ENCODE measurements at places on chromosomes 1 and 21.
A peak's percentile ranks its signal among the peaks of the same experiment; 100 is the strongest.

GRCh38 chr1:205672970-205673369 lies 7.3 kb downstream of the SLC45A3 start:
- DNase-seq: no peak

GRCh38 chr21:35381743-35382310 lies 332.7 kb upstream of the RUNX1 start:
- no peak for DNase-seq

GRCh38 chr1:77282866-77283539 lies 1.2 kb downstream of the AK5 start:
- peak; percentile 24 for DNase-seq

DNA sequence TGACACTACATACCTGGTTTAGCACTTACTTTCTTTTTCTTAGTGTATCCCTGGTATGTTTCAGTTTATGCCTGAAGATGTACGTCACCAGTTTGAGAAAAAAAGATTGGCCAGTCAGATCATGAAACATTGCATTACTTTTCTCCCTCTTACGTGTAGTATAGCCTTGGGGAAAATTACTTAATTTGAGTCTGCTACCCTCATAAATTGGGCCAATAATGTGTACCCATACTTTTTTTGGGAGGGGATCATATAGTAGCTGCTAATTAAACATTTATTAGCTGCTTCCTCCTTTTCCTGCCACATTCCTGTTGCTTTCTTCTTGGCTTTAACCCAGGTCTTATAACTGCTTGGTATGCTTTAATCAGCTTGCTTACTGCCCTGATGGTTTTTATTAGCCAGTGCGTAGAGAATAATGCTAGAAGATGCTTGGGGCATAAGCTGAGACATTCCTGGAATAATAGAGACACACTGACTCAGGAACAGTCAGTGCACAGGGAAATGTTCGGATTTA lies 32.1 kb downstream of the RABGAP1L start:
- no peak for DNase-seq

- DNase-seq: no peak
These were observed 71.5 kb downstream of the MAP10 start for GRCh38 chr1:232876506-232877364.

GRCh38 chr1:96825231-96825630 lies 103.6 kb downstream of the PTBP2 start:
- no peak for DNase-seq

DNA sequence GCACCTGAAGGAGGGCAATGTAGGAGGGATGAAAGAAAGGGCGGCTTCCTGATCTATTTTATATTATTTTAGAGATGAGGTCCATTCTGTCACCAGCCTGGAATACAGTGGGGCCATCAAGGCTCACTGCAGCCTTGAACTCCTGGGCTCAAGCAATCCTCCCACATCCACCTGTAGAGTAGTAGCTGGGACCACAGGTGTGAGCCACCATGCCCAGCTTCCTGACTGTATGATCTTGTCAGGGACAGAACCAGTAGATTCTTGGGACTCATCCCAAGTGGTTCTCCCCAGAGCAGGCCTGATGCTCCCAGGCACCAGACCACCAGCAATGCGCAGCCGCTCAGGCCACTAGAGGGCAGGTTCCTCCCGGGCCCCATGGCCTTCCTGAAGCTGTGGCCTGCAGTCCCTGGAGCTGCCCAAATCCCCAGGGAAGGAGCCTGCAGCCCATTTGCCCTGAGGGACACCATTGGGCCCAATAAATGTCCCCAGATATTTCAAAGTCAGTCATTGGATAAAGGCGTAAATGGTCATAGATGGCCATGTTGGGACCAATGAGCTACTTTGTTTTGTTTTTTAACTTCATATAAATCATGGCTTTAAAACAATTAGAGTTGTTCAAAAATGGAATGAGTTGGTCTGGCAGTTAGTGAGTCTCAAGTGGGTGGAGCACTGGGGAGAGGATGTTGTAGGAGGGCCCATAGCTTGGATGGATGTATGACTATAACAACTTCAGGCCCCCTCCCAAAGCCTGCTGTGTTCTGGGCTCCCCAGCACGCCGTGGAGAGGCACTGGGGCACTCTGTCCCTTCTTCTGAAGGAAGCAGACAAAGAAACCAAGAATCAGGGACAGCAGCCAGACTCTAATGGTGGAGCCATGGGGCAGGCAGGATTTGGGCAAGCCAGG lies 44.7 kb upstream of the GOLT1A start:
- DNase-seq: peak; percentile 64

GRCh38 chr1:17837233-17838030 lies 82.3 kb downstream of the ACTL8 start:
- no peak for DNase-seq

DNA sequence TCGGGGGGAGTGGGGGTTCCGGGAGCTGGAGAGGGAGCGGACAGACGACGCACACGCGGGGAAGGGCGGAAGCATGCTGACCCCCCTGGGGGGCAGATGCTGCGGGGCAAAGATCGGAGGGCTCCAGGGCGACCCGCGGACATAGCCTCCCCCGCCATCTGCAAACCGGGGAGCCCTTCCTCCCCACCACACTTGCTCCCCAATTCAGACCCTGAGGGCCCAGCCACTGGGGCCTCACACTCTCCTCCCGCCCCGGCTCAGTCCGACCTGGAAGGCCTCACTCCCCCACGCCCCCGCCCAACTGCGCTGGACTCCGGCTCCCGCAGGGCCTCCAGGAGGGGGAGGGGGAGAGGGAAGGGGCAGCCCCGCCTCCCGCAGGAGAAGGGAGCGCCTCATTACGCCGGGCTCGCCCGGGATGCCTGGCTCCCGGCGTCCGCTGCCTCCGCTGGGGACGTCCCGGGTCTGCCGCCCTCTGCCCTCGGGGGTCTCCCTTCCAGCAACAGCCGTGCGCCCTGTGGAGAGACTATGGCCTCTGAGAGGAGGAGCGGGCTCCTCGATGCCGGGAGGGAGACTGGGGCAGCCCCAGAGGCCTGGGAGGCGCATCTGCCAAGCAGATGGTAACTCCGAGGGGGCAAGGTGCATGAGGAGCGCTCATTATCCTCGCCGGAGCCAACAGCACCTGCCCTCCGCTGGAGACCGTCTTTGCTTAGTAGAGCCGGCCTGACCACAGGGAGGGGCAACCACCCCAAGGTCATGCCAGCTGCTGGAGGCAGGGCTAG lies 636 bp upstream of the CAMK2N1 start:
- no peak for DNase-seq

DNA sequence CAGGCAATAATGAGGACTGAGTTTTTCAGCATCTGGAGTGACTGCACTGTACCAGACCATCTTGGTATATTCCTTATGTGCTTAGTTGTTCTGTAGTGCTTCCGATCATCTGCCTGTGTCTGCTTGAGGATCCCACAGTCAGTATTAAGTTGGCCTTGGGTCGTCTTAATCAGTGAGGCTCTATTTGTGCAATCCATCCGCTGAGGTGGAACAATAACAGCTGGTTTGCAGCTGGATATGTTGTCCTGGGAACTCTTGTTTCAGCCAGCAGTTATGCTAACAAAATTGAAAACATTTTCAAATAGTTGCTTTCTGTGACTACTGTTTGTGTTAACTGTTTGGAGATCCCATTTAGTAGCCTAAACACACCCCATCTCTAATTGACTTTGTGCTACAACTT lies 73.7 kb downstream of the LAMC1 start:
- no peak for DNase-seq

DNA sequence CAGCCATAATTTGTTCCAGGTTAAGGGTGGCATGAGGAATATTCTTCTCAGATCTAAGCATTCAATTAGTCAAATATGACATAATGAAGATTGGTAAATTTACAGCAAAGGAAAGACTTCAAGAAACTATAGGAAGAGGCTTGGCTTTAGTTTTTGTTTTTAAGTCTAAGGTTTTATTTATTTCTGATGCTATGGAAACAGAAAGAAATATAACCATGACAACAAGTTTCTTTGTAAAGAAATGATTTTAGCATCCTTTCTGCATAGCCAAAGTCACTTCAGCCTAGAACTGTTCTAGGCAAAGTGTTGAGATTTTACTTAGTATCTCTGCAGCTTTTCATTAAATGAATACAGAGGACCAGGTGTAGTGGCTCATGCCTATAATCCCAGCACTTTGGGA lies 27.7 kb downstream of the PEA15 start:
- DNase-seq: no peak

DNA sequence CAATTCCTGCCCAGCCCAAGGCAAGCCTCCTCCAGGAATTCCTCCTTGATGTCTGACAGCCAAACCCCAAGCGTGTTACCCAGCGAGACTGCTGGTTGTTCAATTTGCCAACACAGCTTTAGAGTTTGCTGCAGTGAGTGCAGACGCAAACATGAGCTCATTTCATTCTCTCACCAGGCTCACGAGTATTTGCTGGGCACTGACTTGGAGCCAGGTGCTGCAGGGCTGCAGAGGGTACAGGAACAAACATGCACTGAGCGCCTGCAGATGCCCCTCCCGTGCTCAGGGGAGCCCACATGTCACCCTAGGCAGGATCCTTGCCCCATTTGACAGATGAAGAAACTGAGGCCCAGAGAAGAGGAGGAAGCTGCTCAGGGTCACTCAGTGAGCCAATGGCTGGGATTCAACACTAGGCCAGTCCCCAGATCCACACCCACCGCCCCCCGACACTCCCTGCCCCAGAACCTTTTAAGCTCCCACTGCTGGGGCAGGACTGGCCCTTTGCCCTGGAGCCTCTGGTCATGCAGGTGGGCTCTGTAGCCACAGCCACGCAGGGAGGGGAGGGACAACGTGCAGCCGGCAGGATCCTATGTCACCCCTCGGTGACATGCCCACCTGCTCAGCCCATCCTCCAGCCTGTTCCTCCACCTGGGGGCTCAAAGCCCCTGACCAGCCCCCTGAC lies 363.7 kb downstream of the MATN1 start:
- no peak for DNase-seq

DNA sequence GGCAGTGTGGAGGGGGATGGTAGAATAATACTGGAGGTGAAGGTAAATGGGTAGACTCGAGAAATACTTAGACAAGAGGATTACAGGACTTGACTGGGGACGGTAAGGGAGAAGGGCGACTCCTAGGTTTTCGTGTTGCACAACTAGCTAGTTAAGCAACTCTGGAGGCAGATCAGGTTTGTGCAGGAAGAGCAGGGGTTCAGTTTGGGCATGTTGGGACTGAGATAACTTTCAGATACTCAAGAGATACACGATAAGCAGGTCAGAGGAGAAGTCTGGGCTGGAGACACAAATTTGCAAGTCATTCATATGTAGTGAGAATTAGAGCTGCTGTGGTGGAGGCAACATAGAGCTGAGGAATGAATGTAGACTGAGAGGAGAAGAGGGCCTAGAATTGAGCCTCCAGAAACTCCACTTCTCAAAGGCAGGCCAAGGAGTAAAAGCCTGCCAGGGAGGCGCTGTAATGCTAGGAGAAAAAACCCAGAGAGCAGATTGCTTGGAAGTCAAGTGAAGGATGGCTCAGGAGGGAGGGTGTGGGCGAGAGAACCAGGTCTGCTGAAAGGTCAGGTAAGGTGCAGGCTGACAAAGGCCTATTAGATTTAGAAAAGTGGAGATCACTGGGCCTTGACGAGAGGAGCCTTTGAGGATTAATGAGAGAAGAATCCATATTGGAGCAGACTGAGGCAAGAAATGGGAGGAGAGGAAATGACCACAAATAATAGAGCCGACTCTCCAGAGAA lies 20.8 kb downstream of the MAB21L3 start:
- DNase-seq: no peak

- DNase-seq: no peak
These were observed 1.5 kb downstream of the MLLT11 start for GRCh38 chr1:151061704-151062103.

GRCh38 chr1:16187748-16188401 lies 24.6 kb downstream of the ARHGEF19 start:
- peak; percentile 77 for DNase-seq

DNA sequence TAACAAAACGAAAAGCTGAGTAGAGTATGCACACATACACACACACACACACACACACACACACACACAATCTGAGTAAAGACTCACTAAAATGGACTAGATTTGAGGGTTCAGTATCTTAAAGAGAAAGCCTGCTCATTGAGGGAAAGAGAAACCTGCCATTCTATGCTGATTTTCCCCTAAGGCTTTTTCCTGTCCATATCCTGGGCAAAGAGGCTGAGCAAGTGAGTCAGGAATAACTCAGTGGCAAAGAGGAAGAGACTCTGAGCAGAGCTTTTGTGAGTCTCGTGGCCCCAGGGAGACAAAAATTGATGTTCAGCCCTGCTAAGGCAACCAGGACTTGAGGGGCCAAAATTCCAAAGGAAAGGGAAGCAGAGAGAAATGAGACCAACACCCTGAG lies 37.3 kb upstream of the RUNX1 start:
- DNase-seq: peak; percentile 24

DNA sequence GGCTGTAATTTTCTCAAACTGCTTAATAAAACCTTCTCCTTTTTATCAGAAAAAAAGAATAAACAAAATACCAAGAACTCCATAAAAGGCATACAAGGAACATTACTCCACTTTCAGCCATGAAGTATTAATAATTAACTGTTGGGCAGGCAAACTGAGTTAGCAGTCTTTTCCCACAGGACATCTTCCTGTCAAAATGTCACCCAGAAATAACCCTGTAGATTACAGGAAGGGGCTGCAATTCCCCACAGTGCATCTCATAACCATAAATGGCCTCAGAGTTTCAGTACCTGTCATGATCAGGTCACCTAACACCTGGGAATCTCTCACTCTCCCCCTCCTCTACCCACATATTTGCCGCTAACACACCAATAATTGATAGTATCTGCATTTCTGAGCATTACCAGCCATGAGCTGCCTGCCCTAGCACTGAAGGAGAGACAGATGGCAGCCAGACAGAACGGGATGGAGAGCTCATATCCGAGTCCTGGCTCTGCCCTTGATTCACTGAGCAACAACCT lies 475.0 kb downstream of the SMYD3 start:
- no peak for DNase-seq

GRCh38 chr1:246613096-246613758 lies 47.0 kb downstream of the CNST start:
- DNase-seq: no peak

DNA sequence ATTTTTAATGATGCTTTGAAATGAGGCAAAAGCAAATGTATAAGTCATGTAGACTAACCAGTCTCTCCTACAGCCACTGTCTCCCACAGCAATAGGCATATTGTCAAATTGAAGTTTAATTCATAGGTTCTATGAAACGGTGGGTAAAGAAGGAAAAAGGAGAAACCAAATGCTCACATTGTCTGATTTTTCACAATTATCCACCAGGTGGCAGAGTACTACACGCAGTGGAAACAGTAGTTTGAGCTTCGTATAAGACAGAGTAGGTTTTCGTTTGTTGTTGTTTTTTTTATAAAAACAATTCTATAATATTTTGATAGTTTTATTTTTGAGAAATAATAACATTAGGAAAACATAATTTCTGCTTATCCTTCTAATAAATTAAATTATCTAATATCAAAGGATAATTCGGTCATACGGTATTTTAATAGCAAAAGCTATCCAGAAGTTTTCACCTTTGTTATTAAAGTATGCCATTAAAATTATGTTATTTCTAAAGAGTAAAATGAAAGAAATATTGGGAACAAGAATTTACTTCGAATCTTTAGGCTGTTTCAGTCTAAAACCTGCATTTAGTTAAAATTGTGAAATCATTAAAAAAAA lies 39.1 kb downstream of the TYW3 start:
- peak; percentile 52 for DNase-seq

DNA sequence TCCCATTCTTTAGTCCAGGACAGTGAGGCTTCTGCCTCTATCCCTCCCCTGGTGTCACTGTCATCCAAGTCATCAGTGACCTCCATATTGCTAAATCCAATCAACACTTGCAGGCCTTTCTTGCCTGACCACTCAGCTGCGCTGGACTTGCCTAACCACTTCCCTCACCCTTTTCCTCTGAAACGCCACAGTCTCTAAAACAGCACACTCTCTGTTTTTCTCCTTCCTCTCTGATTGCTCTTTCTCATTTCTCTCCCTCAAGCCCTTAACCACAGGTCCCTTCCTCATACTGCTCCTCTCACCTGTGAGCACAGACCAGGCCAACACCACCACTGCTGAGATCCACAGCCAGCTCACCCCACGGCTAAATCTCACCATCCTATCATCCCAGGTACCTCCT lies 17.5 kb downstream of the TAL1 start:
- peak; percentile 43 for DNase-seq

Data from suppressor macrophage (primary cell).